ENCODE measurements at places on chromosomes 5 and 9.

- peak; percentile 93 for DNase-seq
These were observed 11.0 kb upstream of the NANS start for GRCh38 chr9:98045234-98046179.

- no peak for DNase-seq
These were observed 1.8 kb downstream of the IL6ST start for GRCh38 chr5:55993013-55993412.

- DNase-seq: peak; percentile 67
These were observed 160.9 kb upstream of the NR3C1 start for GRCh38 chr5:143564417-143564816.

GRCh38 chr5:179319741-179320281, 25.4 kb downstream of the ADAMTS2 start:
- no peak for DNase-seq

DNA sequence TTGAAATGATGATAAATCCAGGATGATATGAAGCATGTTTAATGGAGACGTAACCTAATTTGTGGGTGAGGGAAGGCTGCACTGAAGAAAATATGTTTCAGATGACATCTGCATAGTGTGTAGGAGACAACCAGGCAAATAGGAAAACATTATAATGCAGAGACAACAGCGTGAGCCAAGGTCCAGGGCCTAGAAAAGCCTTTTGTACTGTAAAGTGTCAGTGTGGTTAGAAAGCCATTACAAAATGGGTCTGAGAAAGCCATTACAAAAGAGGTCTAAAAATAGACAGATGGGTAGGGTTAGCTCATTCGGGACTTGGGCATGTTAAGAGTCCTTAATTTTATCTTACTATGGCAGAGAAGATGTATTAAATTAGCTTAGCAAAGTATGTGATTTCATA, 14.9 kb upstream of the GABRG2 start:
- DNase-seq: no peak

DNA sequence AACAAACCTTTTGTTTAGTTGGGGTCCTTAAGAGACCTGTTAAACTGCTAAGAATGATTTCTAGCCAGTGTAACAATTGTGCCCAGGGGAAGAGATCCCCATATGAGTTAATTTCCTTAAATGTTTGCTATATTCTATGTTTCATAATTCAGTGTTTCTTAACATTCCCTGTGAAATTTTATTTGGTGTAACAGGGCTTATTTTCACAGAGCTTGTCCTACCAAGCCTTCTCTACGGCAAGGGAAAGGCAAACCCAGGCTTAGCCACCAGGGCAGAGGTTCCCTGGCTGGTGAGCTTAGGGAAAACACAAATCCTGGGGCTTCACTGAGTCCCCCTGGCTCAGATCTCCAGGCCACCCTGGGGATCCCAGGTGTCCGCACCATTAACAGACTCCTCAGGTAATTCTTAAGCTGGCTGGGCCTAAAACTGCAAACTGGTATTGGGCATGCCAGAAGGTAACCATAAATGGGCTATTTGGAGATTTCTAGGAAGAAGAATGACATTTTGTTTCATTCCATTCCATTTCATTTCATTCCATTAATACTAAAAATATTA, 17.0 kb upstream of the LCP2 start:
- no peak for DNase-seq

DNA sequence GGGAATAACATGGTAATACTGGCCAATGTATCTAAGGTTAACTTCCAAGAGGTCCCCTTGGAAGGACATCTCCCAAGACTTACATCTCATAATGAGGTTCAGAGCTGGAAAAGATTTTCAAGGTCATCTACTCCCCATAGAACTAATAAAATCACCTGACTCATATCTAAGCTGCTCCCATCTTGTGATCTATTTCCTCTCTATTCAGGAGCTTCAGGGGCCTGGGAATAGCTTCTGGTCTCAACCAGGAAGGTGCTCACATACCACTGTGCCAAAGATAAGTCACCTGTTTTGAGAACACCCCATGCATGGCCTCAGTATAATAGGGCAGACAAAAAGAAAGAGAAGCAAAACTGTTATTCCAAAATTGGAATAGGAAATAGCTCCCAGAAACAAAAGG, 74.2 kb downstream of the OXCT1 start:
- no peak for DNase-seq

- DNase-seq: no peak
These were observed 81.1 kb downstream of the VAV2 start for GRCh38 chr9:133910855-133911514.

GRCh38 chr5:140677947-140678346, 4.6 kb upstream of the DND1 start:
- DNase-seq: no peak

DNA sequence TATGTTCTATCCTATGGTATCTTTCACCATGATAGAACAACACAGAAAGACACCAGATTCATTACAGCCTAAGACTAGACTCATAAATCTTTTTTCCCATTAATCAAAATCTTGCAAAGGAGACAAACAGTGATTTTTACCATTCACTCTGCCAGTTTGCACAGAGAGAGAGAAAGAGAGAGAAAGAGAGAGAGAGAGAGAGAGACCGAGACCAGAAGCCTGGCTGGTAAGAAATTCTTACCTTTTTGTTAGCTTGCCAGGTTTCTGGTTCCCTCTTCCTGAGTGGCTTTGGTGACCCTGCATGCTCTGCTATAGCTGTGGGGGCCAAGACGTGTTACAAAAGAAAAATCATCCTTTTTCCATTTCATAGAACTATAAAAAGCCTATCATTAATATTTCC, 18.6 kb downstream of the TMEM161B start:
- DNase-seq: no peak

GRCh38 chr5:172715421-172715780, 55.6 kb downstream of the DUSP1 start:
- DNase-seq: no peak

- DNase-seq: no peak
These were observed 191.0 kb downstream of the ESM1 start for GRCh38 chr5:54794135-54794975.

GRCh38 chr5:40547994-40548575, 131.6 kb upstream of the PTGER4 start:
- no peak for DNase-seq

DNA sequence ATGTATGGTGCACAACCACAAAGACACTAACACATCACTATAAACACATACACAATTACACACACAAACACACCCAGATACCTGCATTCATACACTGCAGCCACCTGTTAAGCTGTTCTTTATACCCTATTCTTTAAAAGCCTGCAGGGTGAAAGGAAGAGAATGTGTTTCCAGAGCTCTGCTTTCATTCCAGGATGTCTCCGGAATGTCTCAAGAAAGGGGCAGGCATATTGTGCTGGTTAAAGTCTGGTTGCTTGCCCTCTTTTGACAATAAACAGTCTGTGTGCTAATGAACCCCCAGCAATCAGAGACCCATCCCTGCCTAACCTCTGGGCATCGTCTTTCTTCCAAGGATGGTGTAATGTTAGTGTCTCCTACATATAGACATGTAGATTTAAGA, 181.6 kb downstream of the EPB41L4A start:
- DNase-seq: no peak

- DNase-seq: no peak
These were observed 405.1 kb upstream of the KLF4 start for GRCh38 chr9:107894572-107895261.

DNA sequence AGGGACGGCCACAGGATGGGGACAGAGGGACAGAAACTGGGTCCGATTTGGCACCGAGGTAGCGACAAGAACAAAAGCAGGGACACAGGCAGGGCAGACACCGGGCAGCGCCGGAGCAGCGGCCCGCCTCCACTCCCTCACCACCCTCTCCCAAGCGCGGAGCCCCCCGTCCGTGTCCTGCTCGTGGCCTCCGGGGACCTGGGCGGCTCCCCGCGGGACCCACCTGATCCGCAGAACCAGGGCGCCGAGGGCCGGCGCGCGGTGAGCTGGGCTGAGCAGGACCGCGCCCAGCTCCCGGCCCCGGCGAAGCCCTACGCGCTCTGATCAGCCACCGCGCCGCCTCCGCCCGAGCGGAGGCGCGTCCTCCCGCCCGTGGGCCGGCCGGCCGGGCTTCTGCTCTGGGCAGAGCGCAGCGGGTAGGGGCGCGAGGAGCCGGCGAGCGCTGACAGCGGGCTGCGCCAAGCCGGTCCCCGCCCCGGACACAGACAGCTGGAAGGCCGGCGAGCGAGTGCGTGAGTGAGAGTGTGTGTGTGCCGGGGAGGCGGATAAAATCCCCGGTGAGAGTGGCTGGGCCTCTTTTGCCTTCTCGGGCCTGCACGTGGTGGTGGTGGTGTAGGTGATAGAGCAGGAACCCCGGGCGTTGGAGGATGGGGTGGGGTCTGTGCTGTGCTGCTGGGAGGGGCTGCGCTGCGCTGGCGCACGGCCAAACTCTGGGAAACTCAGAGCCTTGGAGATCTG, at the start of gene GGTA1:
Gene GGTA1, minus strand, starts transcription at position 418 of the 738 bp plus-strand sequence. CDS start 31,922 bp downstream, outside the sequence.
- no peak for DNase-seq

DNA sequence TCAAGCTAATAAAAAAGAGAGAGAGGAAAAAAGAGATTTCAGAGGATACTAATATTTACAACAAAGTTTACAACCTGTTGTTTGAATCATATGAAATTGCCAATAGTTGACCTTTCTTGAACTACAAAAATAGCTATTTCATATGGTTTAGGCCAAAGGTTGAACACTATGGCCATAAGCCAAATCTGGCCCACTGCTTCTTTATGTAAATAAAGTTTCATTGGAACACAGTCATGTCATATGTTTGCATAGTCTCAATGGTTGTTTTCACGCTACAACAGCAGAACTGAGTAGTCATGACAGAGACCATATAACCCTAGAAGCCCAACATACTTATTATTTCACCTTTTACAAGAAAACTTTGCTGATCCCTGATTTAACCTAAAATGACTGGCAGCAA, 20.9 kb downstream of the SEMA5A start:
- DNase-seq: no peak

- DNase-seq: no peak
These were observed 64.7 kb downstream of the FRMD3 start for GRCh38 chr9:83473488-83473971.

- DNase-seq: no peak
These were observed 736 bp upstream of the FCN2 start for GRCh38 chr9:134879664-134880483.

DNA sequence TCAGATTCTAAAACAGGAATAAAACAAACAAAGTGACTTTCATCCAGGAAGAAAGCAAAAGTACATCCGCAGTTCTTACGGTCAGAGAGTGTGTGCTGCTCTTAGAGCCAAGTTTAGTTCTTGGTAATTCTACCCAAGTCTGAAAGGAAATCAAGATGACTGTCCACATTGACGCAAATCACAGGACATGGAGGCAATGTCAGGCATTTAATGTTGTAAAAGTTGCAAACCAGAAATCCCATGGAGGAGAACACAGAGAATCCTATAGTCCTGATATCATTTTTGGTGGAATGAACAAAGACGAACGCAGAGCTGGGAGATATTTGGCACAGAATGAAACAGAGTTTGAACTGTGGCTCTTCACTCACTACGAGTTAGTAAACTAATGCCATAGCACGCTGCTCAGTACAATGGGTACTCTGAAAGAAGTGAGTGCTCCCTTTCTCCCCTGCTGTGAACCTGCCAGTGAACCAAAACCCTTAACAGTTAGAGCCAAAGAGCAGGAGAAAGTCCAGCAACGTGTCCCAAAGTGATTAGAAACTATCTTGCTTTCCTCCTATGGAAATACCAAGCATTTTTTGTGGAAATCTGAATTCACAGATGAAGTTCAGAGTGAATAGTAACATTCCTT, 74.3 kb downstream of the MUSK start:
- no peak for DNase-seq

All from GM12864 (cell line).